ENCODE measurements at places on chromosomes 1 and 21.

GRCh38 chr1:118214866-118215265 lies 29.8 kb upstream of the SPAG17 start:
- DNase-seq = no peak

DNA sequence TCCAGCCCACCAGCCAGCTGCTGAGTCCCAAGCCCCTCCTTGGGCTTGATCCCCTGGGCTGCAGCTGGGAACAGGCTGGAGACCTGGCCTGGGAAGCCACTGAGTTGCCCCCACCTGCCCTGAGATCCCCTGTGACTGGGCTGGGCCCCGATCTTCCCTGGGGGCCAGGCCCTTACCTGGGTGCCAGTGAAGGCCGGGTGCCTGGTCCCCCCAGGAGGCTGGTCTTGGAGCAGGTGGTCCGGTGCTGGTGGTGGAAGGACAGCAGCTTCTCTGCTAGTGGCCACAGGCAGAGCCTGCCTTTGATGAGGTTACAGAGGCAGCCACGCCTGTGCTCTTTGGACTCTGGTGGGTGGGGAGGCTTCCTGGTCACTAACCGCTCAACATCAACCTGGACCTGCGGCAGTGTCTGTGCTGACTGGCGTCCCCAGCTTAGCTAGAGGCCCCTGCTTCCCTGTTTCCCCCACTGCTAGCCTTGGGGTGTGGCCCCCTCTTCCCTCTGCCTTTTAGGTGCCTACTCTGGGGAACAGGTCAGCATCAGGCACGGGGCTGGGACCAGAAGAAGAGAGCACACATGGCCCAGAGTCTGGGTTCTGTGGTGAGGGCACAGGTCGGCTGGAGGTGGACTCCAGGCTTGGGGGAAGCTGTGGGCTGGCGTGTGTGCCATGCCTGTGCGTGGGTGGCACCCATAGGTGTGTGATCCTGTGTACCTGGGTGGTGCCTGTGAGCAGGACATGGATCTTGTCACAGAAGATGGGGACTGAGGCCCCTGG lies at the start of gene EPS8L3:
Gene EPS8L3, minus strand, starts transcription at position 278 of the 770 bp plus-strand sequence. CDS start 2,174 bp downstream, outside the sequence.
- DNase-seq = no peak

DNA sequence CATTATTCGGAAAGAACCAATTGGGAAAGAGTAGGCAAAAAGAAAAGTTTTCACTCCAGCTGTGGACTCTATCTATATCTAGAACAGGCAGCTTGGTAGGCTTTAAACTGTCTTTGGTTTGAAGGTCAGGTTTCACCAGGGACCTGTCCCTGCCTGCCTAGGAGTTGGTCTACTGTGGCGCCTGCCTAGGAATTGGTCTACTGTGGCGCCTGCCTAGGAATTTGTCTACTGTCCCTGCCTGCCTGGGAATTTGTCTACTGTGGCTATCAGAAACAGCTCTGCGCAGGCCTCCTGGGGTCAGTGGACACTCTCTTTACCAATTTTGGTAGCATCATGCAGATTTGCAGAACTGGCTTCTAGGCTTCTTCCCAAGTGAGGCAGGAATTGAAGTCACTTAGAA lies 13.8 kb downstream of the USP25 start:
- no peak for DNase-seq

DNA sequence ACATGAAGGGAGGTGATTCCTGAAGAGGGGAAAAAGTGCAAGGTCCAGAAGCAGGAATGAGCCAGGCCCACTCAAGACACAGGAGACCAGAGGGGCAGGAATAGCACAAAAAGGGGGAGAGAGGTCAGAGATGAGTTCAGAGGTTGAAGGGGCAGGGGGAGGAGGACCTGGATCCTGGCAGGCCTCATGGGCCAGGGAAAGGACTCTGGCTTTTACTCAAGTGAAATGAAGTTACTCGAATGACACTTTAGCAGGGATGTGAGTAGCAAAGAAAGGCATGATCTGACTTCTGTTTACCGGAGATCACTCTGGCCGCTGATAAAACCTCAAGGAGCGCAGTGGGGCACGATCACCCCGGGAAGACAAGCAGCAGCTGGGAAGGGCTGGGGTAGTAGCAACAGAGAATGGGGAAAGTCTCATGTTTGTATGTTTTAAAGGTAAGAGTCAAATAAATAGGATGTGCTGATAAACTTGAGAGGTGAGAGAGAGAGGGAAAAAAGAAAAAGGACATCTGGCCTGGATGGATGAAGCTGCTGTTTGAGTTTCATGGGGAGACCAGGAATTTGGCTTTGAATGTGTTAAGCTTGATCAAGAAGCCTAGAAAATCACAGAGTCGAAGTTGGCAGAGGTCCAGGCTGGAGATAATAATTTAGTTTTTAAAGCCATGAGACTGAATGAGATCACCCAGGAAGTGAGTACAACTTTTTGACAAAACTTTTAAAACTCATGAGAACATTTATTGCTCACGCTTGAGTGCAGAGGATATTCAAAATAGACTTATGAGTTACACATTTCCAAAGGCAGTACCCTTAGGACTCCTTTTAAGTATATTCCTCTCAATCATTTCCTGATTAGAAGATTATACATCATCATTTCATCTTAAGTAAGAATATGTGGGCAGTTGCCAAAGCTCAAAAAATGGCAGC lies 156.0 kb downstream of the RERE start:
- DNase-seq = no peak

DNA sequence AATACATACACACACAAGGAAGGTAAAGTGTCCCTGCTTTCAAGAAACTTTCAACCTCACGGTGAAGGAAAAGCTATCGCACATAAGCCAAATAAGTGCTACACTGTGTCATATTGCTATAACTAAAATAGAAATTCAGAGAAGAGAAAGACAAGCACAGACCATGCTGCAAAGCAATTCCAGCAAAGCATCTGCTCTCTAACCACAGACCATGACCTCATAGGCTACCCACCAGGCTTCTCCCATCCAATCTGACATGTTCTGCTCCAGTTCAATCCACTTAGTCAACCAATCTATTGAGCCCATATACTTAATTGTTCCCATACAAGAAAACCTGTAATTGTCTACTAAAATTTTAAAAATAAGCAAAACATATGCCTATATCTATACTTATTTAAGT lies 211.3 kb downstream of the BARHL2 start:
- no peak for DNase-seq

GRCh38 chr1:11253226-11253625 lies 9.1 kb downstream of the MTOR start:
- DNase-seq = no peak

- no peak for DNase-seq
Measured at GRCh38 chr1:208048904-208049303, 138.0 kb upstream of the CD34 start.
